ENCODE measurements at places on chromosomes 16 and 17.

DNA sequence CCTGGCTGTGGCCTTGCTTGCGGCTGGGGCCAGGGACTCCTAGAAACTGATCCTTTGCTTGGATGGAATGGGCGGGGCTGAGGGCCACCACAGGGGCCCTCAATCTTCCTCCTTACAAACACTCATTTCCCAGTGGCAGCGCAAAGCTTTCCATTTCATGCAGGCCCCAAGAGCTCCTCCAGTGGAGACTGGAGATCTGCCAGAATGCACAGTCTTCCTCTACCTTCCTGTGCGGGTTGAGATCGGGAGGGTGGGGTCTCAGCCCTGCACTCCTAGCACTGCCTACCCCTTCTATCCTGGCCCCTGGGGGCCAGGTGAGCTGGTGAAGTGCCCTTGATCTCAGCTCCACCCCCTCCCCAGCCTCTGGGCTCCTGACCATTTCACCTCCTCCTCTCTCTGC lies 1.7 kb downstream of the NRN1L start:
- DNase-seq: no peak

GRCh38 chr16:57985204-57986181 lies 14.6 kb upstream of the CNGB1 start:
- no peak for DNase-seq

DNA sequence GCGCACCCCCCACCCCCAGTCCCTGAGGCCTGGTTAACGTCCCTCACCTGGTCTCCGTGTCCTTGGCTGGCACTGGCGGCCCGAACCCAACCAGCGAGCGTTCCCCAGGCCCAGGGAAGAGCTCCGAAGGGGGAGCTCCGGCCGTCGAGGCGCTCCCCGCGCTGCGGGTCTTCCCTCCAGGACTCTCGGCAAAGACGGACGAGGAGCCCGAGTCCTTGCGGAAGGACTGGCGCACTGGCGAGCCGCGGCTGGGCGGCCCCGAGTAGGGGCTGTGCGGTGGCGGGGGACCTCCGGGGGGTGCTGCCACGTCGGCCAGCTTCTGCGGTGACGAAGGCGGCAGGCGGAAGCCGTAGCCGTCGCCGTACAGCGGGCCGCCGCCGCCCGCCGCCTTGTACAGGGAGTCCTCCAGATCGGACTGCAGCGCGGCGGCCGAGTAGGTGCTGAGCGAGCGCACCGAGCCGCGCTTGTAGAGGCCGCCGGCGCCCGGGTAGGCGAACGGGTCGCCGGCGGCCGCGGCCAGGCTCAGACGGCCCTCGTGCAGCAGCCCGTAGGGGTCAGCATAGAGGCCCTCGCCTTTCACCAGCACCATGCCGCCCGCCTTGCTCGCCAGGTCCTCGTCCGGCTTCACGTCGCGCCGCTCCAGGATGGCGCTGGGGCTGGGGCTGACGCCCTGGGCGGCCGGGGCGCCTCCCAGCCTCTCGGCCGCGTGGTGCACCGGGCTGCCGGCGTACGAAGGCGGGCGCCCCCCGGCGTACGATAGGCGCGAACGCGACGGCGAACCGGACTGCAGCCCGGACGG lies 44.1 kb downstream of the SRCIN1 start:
- DNase-seq: no peak

DNA sequence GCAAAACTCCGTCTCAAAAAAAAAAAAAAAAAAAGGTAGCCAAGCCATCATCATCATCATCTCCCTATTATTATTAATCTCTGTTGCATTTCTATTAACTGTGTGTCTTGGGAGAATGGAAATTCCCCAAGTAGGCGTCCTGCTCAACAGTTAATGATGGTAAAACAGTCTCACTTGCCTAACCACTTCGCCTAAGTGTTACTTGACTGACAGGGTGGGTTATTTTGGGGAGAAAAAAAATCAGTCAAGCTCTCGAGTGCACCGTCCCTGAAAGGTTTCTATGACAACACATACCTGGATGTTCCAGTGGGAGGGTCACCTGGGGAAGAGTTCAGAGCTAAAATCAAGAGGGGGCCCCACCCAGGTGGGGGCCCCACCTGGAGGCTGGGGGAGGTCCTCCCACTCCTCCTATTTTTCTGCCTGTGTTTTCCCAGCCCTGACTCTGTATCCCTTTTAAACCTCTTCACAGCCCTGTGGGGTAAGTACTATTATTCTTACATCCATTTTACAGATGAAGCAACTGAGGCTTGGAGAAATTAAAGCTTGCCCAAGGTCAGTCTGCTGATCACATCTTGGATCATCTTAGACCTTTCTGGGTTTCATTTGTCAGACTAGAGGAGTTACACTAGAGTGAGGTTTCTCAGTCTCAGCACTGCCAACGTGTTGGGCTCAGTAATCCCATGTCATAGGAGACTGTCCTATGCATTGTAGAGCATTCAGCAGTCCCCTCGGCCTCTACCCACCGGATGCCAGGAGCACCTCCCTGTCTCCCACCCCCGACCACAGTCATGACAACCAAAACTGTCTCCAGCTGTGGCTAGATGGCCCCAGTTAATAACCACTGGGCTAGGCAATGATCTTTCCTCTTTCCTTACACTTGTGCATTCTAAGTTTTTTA lies 11.0 kb upstream of the ABAT start:
- no peak for DNase-seq

- DNase-seq: no peak
Observed at GRCh38 chr17:73733517-73733916, 89.3 kb upstream of the SDK2 start.

DNA sequence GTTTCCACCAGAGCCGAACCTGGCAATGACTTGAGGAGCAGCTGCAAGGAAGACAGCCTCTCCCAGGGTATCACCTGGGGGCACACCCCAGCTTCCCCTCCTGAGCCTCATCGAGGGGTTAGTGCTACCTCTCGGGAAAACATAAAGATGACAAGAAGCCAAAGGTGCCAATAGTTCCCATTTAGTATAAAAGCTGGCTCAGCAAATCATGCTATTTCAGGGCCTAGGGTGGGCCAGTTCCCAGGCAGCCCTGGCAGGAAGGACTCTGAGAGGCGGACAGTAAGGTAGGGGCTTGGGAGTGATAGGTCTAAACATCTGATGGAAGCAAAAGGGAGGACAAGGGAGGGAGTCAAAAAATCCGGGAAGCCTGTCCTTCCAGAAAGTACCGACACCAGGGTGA lies 46.2 kb downstream of the SOST start:
- DNase-seq: no peak

GRCh38 chr17:19418251-19418992 lies 7.4 kb downstream of the RNF112 start:
- DNase-seq: no peak
